Thyroid gland (tissue), 4 donors: ENCODE measurements at places on chromosomes 4 and X. TPM values are rescaled to one million over a fixed set of nuclear protein-coding genes. Genes with fewer than 3 reads are reported as not detected.

DNA sequence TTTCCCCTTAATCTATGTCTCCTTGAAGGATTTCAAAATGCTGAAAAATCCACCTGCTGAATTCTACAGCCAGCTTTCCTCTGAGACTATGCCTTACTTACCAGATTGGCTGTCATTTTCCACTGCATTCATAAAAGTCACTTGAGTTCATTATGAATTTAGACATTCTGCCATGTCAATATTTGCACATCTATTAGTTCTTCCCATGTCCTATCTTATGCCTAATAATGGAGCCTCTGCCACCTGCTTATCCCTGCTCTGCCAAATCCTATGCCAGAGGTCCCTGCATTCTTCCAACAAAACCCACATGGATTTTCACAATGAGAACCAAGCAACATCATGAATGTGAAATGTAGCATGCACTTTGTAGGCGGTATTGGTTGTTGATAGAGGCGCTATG lies 42.6 kb downstream of the GASK1B start:
- no peaks in the 10 kb centered on the region for H3K36me3 ChIP-seq
- H3K27ac ChIP-seq = no peak overlapping the region

The NDNF gene
- total RNA-seq = 7.7 TPM

- no peak overlapping the region for H3K27ac ChIP-seq
- H3K4me3 ChIP-seq = no peak overlapping the region
- no peaks in the 10 kb centered on the region for H3K36me3 ChIP-seq
- no peaks in the 10 kb centered on the region for H3K4me1 ChIP-seq
- no peak for DNase-seq
- H3K27me3 ChIP-seq = no peaks in the 10 kb centered on the region
Measured at GRCh38 chr4:100826067-100826466, 308.2 kb upstream of the EMCN start.

The TXK gene
- 1.9 TPM for total RNA-seq

The RAI2 gene
- total RNA-seq = 12.2 TPM

- no peak overlapping the region for H3K4me3 ChIP-seq
- no peaks in the 10 kb centered on the region for H3K27me3 ChIP-seq
- no peak for DNase-seq
- no peak overlapping the region for H3K27ac ChIP-seq
- no peaks in the 10 kb centered on the region for H3K36me3 ChIP-seq
Measured at GRCh38 chr4:98567611-98568010, 90.8 kb downstream of the TSPAN5 start.

The UCHL1 gene
- total RNA-seq = 93.4 TPM

GRCh38 chr4:174859904-174860303 lies 30.9 kb upstream of the GLRA3 start:
- no peak for DNase-seq
- no peak overlapping the region for H3K4me3 ChIP-seq
- H3K27ac ChIP-seq = no peak overlapping the region
- no peaks in the 10 kb centered on the region for H3K27me3 ChIP-seq

The ETDB gene
- total RNA-seq = not detected

GRCh38 chr4:173752610-173753230 lies 222.7 kb upstream of the HAND2 start:
- no peak overlapping the region for H3K4me3 ChIP-seq
- no peaks in the 10 kb centered on the region for H3K36me3 ChIP-seq
- DNase-seq = no peak
- H3K27ac ChIP-seq = no peak overlapping the region

DNA sequence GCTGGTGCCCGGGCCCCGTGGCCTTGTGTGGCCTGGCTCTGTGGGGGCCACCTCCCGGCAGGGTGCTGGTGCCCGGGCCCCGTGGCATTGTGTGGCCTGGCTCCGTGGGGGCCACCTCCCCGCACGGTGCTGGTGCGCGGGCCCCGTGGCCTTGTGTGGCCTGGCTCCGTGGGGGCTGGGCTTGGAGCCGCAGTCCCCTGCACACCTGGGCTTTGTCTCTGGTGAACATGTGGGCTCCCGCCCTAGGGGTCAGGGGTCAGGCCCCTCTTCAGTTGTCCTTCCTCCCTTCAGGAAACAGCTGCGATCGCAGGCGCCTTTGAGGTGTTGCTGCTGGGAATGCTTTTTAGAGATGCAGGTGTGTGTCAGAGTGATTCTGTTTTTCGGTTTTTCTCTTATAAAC lies 17.2 kb downstream of the UVSSA start:
- H3K4me1 ChIP-seq = no peaks in the 10 kb centered on the region
- H3K36me3 ChIP-seq = no peaks in the 10 kb centered on the region
- no peak overlapping the region for H3K4me3 ChIP-seq
- DNase-seq = no peak
- H3K27me3 ChIP-seq = no peaks in the 10 kb centered on the region

DNA sequence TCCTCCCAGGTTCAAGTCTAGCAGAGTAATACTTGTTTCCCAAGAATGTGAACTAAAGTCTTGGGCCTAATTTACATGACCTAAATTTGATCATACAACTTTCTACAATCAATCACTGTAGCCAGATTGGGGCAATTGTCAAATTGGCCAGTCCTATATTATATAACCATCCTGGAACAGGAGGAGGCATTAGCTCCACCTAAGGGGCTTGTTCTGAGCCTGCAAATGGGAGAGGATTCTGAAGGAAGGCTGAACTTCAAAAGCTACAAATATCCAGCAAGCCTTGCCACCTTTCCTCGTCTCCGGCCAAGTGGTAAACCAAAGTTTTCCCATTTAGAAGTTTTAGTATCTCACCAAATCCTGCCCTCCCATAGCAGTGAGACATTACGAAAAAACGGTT lies 1289.6 kb upstream of the TENM3 start:
- no peak overlapping the region for H3K27ac ChIP-seq
- DNase-seq = no peak
- H3K4me3 ChIP-seq = no peak overlapping the region
- no peaks in the 10 kb centered on the region for H3K27me3 ChIP-seq

- no peaks in the 10 kb centered on the region for H3K36me3 ChIP-seq
- no peaks in the 10 kb centered on the region for H3K27me3 ChIP-seq
- H3K27ac ChIP-seq = no peak overlapping the region
- no peak overlapping the region for H3K4me3 ChIP-seq
Measured at GRCh38 chrX:126733874-126734273, 85.7 kb upstream of the PRR32 start.

The NAP1L2 gene
- total RNA-seq = 6.4 TPM

DNA sequence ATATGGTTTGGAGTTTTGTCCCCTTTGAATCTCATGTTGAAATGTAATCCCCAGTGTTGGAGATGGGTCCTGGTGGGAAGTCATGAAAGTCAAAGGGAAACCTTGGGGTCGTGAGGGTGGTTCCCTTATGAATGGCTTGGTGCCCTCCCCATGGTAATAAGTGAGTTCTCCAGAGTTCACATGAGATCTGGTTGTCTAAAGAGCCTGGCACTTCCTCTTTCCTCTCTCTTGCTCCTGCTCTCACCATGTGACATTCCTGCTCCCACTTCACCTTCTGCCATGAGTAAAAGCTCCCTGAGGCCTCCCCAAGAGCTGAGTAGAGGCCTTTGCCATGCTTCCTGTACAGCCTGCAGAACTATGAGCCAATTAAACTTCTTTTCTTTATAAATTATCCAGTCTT lies 5.5 kb upstream of the IL15 start:
- no peaks in the 10 kb centered on the region for H3K27me3 ChIP-seq
- H3K4me1 ChIP-seq = no peaks in the 10 kb centered on the region
- no peak for DNase-seq
- H3K27ac ChIP-seq = no peak overlapping the region
- no peaks in the 10 kb centered on the region for H3K36me3 ChIP-seq

DNA sequence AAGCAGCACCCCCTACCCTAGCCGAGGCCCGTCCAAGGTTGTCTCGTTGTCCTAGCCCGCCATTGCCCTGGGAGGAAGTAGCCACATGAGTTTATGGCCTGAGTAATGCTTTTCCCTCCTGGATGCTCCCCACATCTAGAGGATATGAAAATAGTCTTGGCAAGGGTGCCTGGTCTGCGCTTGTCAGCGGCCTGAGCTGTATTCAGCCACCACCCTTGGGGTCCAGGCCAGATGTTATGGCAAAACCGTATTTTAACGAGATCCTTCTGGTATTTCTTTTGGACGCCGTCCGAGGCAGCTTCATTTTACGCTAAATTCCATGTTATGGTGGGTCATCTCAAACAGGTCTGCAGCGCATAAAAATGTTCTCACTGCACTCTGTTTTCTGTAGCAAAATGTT lies 89.3 kb downstream of the GPR143 start:
- no peak overlapping the region for H3K27ac ChIP-seq
- no peak overlapping the region for H3K4me3 ChIP-seq
- no peaks in the 10 kb centered on the region for H3K36me3 ChIP-seq

The SPATA4 gene
- 0.88 TPM for total RNA-seq

GRCh38 chr4:144579411-144580030 lies 66.4 kb upstream of the HHIP start:
- H3K27ac ChIP-seq = no peak overlapping the region
- no peak for DNase-seq
- H3K36me3 ChIP-seq = no peaks in the 10 kb centered on the region
- peaks cover 6% of the 10 kb centered on the region for H3K4me1 ChIP-seq
- H3K27me3 ChIP-seq = no peaks in the 10 kb centered on the region
- no peak overlapping the region for H3K4me3 ChIP-seq

The AKAP14 gene
- not detected for total RNA-seq

DNA sequence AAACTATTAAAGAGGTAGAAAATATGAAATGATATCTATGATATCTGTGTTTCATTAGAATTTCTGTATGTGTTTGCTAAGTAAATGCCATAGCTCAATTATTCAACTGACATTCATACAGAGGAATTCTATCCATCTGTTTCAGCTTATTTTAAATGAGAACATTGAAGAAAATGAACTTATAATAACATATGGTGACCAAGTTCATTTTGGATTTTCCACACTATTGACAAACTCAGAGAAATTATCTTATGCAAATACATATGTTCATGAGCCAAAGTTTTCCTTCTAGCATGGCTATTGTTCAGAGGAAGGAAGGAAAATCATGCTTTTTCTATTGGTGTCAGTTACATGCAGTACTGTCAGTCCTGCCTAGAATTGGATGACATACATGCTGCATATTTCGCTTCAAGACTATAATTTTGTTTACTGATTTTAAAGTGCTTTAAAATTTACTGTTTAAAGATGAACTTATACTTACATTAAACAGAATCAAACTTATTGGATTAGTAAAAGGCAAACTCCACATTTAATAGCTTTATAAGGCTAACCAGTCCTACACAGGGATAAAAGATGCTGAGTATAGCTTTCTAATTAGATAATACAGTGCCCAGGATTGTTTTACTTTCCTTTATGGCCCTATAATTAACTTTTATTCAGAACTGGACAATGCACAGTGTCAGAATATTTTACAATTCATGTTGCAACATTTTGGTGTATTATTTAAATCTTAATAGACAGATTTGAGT lies 646.2 kb downstream of the TRAM1L1 start:
- H3K4me3 ChIP-seq = no peak overlapping the region
- H3K27ac ChIP-seq = no peak overlapping the region
- no peaks in the 10 kb centered on the region for H3K36me3 ChIP-seq
- H3K27me3 ChIP-seq = no peaks in the 10 kb centered on the region

- no peak for DNase-seq
- H3K4me3 ChIP-seq = no peak overlapping the region
- H3K4me1 ChIP-seq = no peaks in the 10 kb centered on the region
- H3K27ac ChIP-seq = no peak overlapping the region
Measured at GRCh38 chrX:103539695-103540094, 20.4 kb upstream of the RAB40A start.

The ZMAT1 gene
- total RNA-seq = 30.0 TPM

The STPG2 gene
- 1.5 TPM for total RNA-seq
